ENCODE measurements at places on chromosomes 1 and 21.
A peak's percentile ranks its signal among the peaks of the same experiment; 100 is the strongest.

- DNase-seq, result no peak
Measured at GRCh38 chr21:41405321-41405720, 20.7 kb upstream of the MX1 start.

- DNase-seq, result peak; percentile 81
Measured at GRCh38 chr1:89483010-89483756, 41.4 kb upstream of the LRRC8B start.

GRCh38 chr1:205800981-205801703 is 11.9 kb downstream of the SLC41A1 start:
- DNase-seq, result no peak

GRCh38 chr21:38354746-38355145 is 98.0 kb downstream of the KCNJ15 start:
- DNase-seq, result no peak

DNA sequence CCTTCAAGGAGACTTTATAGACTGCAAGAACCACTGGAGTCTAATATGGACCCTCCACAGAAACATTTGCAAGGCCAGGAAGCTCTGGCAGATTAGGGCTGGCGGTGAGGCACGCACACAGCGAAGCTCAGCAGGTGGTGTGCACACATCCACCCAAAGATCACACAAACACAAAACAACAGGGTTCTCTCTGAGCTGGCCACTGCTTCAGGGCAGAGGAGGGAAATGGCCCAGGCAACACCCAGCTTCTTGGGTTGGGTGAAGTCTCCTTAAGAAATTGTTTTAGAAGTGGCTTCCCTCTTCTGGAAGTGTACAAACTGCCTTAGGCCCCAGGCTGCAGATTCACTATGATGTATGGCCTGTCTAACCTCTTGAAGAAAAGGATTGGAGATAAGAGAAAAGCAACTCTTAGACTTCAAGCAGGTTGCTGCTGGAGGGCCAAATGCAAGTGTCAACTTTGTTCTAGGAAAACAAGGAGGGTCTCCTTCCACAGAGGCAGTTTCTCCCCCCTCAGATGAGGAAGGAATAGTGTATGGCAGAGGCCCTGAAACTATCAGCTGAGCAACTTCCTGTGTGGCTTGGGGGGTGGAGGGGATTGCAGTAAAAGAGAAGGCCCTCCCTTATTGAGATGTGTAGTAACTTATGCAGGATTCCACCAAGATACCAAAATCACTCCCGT is 2.0 kb downstream of the RCSD1 start:
- DNase-seq, result no peak

- no peak for DNase-seq
Measured at GRCh38 chr1:67465375-67465774, 35.2 kb upstream of the SERBP1 start.

DNA sequence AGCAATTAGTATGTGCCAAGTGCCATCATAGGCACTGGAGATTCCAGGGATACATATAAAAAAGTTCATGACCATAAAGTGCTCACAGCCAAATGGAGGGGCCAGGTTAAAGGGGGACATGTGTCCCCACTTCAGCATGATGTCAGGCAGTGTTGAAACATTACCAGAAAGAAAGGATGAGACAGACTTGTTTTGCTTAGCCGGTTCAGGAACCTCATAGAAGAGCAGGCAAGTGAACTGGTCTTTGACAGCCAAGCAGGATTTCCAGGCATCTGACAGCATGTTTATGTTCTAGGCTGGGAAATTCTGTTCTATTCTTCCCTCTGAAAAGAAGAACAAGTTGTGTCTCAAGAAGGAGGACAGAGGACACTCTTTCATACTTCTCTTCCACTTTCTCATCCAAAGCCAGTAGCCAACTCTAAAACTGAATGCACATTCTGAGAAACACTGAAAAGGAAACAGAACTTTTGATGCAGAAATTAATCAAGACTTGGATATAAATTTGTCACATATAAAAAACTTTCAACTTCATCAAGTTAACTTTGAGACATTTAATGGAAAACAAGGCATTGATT is 39.7 kb downstream of the GLUL start:
- DNase-seq, result no peak

DNA sequence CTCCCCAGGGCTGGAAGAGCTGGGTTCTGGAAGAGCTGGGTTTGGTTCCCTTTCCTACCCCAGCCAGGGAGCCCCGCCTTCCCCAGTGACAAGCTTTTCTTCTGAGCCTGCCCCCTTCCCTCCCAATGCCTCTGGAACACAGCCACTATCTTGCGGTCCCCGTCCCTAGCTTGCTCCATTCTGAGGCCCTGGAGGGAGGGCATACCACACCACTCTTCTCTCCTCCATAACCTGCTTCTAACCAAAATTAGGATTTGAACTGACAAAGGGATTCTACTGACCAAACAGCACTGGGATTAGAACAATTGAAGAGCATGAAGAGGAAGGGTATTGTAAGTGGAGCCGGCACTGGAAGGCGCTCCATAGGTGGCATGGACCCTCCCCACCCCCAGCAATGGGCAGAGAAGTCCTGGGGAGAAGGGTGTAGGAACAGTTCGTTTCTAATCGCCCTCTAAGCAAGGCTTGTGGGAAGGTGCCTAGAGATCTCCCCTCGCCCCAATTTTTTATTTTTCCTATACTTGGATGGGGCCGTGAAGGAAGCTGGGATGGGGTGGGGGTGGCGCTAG is 690 bp downstream of the C1orf216 start:
- no peak for DNase-seq

DNA sequence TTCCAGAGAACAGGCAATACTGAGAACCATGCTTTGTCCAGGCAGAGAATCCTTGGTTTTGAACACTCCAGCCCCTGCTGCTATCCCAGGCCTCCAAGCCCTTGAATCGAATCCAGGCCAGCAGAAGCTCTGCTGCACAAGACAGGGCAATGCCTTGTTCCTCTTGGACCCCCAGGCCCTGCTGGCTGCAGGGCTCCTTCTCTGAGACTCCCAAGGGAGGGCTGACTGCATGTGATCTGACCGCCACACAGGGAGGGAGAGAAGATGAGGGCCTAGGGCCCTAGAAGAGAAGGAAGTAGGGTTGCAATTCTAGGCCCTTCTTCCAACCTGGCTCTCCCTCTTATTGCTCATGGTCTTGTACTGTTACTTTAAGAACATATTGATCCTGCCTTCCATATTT is 160.6 kb upstream of the EDN2 start:
- no peak for DNase-seq

Data from MM.1S (cell line).